ENCODE measurements at places on chromosomes 5 and 9. TPM values are rescaled to one million over a fixed set of nuclear protein-coding genes. Genes with fewer than 3 reads are reported as not detected.

DNA sequence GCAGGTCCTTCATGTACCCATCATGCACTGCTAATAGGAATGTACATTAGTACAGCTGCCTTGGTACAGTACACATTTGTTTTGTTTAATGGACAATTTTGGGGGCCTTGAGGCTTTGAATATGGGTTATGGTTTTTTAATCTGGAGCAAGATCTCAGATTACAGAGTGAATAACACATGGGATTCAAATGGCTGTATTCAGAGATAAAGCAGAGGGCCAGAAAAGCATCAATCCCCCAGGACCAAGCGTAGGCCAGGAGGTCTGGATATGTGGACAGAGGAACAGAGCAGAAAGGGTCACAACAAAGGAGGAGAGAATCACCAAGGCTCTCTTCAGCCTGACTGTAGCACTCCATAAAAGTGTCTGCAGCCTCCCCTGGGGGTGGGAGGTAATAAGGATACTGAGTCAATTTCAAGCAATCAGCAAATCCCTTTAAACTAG, 47.7 kb upstream of the STK32A start:
- no peak for DNase-seq

GRCh38 chr5:33827018-33827707, 64.6 kb downstream of the ADAMTS12 start:
- DNase-seq: no peak

DNA sequence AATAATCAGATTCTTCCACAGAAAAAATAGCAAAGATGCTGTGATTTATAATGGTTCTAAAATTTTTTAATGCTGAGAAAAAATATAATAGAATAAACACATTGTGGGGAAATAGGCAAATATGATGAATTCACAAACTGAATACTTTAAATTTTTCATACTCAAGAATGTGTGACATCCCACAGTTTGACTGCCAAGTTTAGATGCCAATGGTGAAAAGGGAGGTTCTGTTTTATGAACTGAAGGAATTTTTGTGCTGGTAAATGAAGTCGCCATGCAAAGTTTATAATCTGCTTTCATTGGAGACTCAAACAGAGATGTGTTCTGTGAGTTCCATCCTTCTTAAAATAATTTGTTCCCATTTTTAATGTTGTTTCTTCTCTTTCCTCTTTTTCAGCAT, 367.5 kb upstream of the ADAMTS16 start:
- no peak for DNase-seq

DNA sequence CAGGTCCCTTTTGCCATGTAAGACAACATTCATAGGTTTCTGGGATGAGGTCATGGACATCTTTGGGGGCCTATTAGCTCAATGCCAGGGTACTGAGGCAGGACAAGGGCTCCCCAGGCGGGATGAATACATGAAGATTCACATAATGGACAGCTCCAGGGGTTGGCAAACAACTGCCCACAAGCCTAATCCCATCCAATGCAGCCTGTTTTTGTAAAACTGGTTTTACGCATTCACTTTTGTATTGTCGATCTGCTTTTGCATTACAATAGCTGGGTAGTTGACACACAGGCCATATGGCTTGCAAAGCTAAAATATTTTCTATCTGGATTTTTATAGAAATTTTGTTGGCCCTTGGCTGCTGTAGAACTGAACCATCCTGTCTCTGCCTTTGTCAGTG, 248.5 kb upstream of the PANK3 start:
- no peak for DNase-seq

GRCh38 chr9:93827545-93828330, 127.4 kb downstream of the BARX1 start:
- DNase-seq: peak; percentile 45

DNA sequence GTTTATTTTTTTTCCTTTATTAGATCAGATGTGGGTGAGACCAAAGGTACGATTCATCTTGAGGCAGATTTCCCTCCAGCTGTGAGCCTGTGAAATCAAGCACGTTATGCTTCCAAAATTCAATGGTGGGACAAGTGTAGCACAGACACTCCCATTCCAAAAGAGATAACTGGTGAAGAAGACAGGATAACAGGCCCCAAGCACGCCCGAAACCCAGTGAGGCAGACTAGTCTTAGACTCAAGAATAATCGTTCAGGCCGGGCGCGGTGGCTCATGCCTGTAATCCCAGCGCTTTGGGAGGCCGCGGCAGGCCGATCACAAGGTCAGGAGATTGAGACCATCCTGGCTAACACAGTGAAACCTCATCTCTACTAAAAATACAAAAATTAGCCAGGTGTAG, 36.8 kb upstream of the COL5A1 start:
- no peak for DNase-seq

DNA sequence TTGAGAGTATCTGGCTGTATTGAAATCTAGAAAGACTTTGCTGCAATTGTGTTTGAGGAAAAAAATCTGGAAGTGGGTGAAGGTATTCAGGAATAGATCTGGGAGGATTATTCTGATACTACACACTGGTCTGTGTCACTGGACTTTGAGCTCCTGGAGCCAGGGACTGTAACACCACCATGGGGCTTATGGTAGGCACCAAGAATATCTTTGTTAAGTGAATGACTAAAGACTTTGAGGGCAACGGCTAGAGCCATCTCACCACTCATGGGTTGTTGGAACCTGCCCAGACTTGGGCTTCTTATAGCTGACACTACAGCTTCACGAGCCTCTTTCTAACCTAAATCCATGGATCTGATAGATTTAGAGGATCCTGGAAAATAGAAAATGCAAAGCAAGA, 10.2 kb downstream of the NFX1 start:
- no peak for DNase-seq

DNA sequence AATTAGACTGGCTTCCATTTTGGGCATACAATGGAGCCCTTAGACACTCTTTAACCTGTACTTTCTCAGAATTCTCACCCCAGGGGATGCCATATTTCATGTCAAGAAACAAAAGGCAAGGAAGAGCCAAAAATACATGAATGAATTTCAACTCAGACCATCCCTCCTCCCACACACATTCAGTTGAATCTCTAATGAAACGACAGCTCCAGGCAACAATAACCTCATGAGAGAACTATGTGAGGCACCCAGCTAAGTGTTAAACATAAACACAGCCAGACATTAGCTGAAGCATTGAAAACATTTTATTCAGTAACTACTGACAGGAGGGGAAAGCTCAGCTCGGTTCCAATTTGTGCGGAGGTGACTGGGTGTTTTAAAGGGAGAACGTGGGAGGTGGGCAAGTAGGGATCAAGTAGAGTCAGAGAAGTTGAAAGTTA, 1359.1 kb upstream of the CDH9 start:
- no peak for DNase-seq

DNA sequence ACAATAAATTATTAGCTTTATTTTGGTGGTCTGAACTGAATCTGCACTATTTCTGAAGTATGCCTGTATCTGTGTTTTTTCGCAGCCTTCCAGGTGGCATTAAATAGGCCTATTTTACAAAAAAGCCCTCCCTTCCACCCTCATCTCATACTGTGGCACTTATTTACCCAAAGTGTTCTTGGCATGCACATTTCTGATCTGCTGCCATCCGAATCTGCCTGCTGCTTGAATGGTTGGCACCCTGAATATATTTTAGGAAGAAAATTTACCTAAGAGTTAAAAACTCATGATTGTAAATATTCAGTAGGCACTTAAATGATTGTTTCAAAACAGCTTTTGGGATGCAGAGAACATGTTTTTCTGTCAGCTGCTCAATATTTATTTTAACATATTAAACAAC, 150.1 kb downstream of the SLC28A3 start:
- no peak for DNase-seq

GRCh38 chr5:153130296-153130695, 360.2 kb upstream of the GRIA1 start:
- no peak for DNase-seq

DNA sequence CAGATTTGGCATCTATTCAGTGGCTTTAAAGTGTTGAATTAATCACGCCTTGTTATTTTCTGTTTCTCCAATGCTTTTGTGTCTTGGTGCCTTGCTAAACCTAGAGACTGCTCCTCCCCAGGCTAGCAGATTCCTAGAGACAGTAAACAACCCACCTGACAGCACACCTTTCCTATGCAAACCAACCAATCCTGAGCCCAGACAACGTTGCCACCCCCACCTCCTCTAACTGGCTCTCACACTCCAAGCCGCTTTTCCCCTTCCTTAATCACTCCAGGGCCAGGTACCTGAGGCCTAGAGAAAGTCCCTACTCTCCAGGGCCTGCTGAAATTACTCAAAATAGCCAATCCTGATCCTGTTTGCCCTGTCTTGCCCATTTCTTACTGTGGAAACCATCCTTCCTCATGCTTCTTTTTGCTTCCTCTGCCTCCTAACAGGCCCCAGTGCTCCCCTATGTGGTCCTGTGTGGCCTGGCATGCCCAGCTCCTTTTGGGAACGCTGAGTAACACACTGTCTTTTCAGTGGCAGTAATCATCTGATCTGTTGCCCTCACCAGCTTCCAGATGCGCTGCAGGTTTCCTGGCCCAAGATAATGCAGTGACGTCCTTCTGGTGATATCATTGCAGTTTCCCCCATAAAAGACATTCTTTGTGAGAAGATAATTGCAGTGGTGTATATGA, 53.4 kb downstream of the GAS1 start:
- no peak for DNase-seq

DNA sequence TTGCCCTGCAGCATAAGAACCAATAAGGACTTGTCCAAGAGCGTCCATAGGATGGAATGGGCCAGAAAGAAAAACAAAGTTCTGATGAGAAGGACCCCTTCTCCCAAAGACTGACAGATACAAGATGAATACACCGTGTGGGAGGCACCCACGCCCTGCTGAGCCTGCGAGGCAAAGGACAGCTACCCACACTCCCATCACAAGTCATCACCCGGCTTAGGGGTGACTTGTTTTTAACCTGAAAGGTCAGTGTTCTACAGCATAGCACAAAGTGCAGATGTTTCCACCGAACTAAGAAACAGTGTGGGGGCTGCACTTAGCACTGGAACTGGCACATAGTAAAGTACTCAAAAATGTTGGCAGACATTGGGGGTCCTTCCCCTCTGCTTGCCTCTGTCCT, 13.9 kb downstream of the TNIP1 start:
- DNase-seq: no peak

GRCh38 chr5:59424515-59424914, 469.0 kb downstream of the PDE4D start:
- no peak for DNase-seq

DNA sequence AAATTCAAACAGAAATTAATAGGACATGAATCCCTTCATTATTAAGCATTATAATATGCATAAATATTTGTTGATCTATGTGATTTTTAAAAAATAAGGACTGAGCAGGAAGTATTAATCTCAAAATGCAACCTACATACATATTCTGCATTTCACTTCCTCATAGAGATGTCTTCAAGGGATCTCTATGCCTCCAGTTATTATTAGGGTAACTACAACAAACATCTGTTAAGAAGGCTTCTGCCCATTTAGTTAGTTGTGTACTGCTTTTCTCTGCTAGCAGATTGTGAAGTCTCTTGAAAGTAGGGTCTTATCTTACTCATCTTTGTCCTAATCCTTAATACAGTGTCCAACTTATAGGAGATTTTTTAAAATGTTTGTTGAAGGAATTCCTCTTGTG, 414.1 kb downstream of the ACTL7B start:
- DNase-seq: no peak

GRCh38 chr5:115577741-115578140, 24.5 kb downstream of the TICAM2 start:
- no peak for DNase-seq

GRCh38 chr5:50666261-50667022, at the start of gene PARP8:
PARP8 (plus strand) TSS chr5:50666637; CDS start chr5:50667096, 459 bp downstream.
- peak; percentile 54 for DNase-seq

DNA sequence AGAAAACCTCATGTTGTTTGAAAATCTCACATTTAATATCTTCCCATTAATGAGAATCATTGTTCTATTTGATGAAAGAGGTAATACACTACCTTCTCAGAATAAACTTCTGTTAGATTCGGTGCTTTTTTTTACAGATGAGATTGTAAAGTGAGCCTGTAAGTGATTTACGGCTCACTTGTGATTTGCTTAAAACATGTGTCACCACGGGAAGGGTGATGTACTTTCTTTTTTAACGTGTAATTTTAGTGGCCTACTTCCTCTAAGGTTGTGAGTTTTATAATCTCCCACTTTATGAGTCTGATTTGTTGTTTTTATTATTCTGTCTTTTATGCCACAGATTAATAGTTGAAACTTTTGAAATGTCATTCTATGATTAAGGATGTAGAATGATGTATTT, 15.9 kb downstream of the ANXA1 start:
- no peak for DNase-seq

GRCh38 chr9:135574943-135575342, 13.4 kb downstream of the PAEP start:
- no peak for DNase-seq

DNA sequence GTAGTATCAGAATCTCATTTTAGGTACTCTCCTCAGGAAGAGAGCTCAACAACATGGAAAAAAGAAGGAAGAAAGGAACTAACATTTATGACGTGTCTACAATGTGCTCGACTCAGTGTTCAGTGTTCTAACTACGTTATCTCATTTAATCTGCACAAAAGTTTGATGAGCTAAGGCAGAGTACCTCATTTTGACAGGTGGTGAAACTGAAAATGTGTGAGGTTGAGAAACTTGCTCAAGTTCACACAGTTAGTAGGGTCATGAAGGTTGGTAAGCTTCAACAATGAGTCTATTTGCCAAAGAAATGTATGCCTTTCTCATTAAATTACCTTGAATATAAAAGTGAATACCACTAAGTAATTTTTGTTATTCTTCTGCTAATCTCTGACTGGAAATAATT, 165.1 kb downstream of the CAAP1 start:
- DNase-seq: no peak

DNA sequence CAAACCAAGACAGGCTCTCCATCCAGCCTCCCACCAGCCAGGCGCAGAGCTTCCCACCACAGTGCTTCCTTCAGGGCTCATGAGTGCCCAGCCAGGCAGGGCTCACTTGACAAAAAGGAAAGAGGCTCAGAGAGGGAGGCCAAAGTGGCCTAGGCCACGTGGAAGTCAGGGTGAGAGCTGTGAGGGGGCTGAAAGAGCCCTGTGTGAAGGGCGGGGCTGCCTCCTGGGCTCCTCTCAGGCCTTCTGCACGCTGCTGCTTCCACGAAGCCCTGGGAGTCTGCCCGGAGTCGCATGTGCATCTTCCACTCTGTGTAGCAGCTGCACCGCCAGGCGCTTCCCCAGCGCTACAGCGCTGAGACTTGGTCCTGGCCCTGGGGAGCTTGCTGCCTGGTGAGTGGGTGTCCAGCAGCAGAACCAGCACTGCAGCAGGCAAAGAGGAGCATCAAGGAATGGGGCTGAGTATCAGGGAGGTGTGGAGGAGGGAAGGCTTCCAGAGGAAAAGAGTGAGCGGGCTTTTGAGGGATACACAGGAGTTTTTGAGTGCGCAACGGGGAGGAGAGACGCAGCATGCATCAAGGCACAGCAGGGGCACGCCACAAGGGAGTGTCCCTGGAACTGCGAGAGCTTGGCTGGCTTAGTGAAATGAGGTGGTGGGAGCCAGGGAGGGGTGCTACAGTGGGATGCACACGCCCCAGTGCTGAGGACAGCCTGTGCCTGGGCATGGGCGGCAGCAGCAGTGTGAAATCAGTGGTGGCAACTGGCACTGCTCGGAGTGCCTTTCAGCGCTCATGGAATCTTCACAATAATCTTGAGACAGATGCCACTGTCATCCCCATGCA, 178.0 kb downstream of the GAPVD1 start:
- DNase-seq: no peak

Gene NTNG2
- polyA plus RNA-seq: 3.3 TPM

Gene CEL
- polyA plus RNA-seq: 4.3 TPM

Gene CCIN
- polyA plus RNA-seq: 0.45 TPM

Gene LRRC19
- polyA plus RNA-seq: 0.15 TPM

Gene NOXA1
- polyA plus RNA-seq: not detected

Gene FBXL17
- 20.5 TPM for polyA plus RNA-seq

Gene SSNA1
- 37.7 TPM for polyA plus RNA-seq

Gene RGP1
- 18.2 TPM for polyA plus RNA-seq

Gene CMBL
- polyA plus RNA-seq: 127 TPM

Gene SLC34A3
- polyA plus RNA-seq: 0.82 TPM

Gene PDE6A
- polyA plus RNA-seq: 0.05 TPM

Gene C5
- 9.1 TPM for polyA plus RNA-seq

Measured in muscle of arm (tissue), 14 donors.